Ecto neural progenitor cell (in vitro differentiated cells): ENCODE measurements at places on chromosomes 5 and 9.

GRCh38 chr5:11620172-11620571, 284.1 kb downstream of the CTNND2 start:
- DNase-seq: no peak

GRCh38 chr5:178572617-178573016, 17.6 kb downstream of the COL23A1 start:
- DNase-seq: no peak

DNA sequence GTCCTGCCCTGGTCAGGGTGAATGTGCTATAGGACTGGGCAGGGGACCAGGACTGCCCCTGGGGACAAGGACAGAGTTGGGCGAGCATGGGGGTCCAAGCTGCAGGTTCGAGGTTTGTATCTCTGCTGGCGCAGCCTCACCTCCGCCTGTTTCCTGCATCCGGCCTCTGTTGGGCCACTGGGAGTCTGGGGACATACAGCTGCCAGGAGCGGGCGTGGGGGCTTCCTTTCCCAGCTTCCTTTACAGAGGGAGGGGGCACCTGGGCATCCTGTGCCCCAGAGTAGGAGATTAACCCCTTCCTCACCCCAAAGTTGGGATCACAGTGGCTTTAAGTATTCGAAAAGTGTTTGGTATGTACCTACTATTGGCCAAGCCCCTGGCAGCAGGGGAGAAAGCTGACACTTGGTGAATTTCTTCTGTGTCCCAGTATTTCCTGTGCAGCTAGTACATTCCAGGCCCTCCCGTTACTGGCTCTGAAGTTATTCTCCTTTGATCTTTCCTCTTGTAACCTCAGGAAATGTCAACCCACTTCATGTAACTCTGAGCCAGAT, 19.0 kb downstream of the OLFML2A start:
- DNase-seq: no peak

- DNase-seq: no peak
Observed at GRCh38 chr9:72950875-72951442, 1.9 kb downstream of the ALDH1A1 start.

- no peak for DNase-seq
Observed at GRCh38 chr9:105391288-105391687, 56.5 kb upstream of the FSD1L start.

GRCh38 chr9:137051145-137051724, 2.6 kb downstream of the ENTPD2 start:
- DNase-seq: no peak

- DNase-seq: no peak
Observed at GRCh38 chr9:133104718-133105460, 16.2 kb downstream of the RALGDS start.
